ENCODE measurements at places on chromosomes 13 and 19. TPM values are rescaled to one million over a fixed set of nuclear protein-coding genes. Genes with fewer than 3 reads are reported as not detected.

Gene ZNF285
- total RNA-seq: 4.8 TPM

Gene ZNF417
- total RNA-seq: 12.5 TPM

Gene ATXN8OS
- not detected for total RNA-seq

Gene KLF5
- 1.1 TPM for total RNA-seq

Gene SYNGR4
- total RNA-seq: not detected

Gene MISP3
- 5.7 TPM for total RNA-seq
